ENCODE measurements at places on chromosomes 12 and 14.

- no peak for DNase-seq
These were observed 452.5 kb downstream of the FUT8 start for GRCh38 chr14:65864984-65865383.

DNA sequence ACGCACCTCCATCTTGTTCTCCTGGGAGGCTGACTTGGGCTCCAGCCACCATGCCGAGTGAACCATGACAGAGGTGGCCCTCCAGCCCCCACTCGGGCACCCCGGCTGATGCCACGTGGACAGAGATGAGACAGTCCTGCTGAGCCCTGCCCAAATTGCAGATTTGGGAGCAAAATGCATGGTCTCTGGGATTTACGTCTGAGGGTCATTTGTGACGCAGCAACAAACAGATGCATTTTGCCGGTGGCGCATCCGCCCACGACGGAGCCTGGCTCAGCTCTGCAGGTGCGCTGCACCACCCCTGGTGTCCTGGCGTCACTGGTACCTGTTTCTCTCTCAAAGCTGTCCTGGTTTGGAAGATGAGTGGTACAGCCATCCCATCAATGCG lies 31.1 kb upstream of the INF2 start:
- no peak for DNase-seq

DNA sequence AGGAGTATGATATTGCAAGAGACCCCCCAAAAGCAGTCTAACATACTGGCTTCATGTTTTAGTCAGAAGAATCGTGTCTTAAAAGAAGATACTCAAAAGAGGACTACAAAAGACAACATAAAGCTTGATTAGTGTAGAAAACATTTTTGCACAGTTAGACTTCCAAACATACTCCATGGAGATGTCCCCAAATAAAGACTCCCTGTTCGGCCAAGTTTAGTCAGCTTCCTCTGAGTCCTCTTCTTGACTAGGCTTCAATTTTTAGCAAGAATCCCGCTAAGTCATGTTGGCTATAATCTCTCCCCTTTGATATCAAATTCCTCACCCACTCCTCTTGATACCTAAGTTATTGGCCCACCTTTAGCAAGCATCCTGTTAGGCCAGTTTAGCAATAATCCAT lies 298.0 kb downstream of the RMST start:
- no peak for DNase-seq

GRCh38 chr12:56863789-56864188 lies 70.4 kb downstream of the SDR9C7 start:
- DNase-seq: no peak

GRCh38 chr14:51086044-51086443 lies 8.9 kb downstream of the TRIM9 start:
- no peak for DNase-seq

DNA sequence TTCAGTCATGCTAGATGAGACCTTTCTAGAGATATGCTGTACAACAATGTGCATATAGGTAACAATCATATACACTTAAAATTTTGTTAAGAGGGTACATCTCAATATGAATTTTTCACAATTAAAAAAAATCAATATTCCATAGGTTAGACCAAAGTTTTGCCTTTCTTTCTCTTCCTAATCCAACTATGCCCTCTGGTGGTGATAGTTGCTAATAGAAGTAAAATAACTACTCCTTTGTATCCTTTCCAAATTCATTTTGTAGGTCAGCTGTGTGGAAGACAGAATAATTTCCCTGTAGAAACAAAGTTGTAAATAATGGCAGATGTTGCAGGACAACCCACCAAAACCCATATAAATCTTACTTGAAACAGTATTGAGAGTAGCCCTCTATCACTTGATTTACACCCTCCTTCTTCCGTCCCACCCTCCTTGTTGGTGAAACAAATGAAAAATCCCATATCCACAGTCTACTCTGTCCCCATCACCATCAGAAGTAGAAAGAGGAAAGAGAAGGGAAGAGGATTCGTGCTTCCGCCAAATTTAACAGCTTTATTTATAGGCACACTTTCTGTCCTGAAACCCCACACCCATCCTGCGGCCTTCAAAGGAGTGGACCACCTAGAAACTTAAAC lies 34.2 kb upstream of the KICS2 start:
- peak; percentile 26 for DNase-seq

GRCh38 chr12:67202678-67203012 lies 66.5 kb upstream of the CAND1 start:
- no peak for DNase-seq

DNA sequence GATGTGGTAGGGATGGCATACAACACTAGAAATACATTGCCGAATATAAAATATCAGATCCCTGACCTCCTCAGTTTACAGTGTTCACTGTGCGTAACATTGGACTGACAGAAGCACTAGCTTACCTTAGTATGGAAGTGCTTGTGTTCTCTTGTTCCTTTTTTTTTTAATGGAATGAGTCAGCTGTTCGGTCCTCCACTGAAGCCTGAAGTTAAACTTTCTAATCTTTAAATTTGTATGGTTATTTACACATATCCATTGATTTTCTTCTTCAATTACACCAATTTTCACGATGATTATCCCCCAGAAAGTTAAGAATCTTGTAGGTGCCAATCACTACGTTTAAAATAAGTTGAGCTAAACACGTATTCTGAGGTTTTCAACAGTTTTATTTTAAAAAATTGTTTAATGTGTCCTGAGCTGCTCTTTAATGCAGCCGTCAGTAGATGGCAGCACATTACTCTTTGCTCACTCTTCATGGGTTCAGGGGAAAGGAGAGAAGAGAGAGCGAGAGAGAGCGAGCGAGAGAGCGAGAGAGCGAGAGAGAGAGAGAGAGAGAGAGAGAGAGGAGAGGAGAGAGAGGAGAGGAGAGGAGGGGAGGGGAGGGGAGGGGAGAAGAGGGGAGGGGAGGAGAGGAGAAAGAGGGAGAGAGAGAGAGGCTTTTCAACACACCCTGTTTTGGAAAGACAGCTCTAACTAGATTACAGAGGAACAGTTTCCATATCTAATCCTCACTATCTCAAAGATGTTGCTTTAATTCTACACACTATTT lies 134.7 kb upstream of the SCAF11 start:
- DNase-seq: peak; percentile 80

- DNase-seq: no peak
These were observed 52.6 kb downstream of the SAV1 start for GRCh38 chr14:50615552-50615951.

GRCh38 chr14:58872061-58872460 lies 234.3 kb downstream of the DACT1 start:
- DNase-seq: no peak

GRCh38 chr14:58098507-58098906 lies 53.5 kb downstream of the ARMH4 start:
- DNase-seq: no peak

DNA sequence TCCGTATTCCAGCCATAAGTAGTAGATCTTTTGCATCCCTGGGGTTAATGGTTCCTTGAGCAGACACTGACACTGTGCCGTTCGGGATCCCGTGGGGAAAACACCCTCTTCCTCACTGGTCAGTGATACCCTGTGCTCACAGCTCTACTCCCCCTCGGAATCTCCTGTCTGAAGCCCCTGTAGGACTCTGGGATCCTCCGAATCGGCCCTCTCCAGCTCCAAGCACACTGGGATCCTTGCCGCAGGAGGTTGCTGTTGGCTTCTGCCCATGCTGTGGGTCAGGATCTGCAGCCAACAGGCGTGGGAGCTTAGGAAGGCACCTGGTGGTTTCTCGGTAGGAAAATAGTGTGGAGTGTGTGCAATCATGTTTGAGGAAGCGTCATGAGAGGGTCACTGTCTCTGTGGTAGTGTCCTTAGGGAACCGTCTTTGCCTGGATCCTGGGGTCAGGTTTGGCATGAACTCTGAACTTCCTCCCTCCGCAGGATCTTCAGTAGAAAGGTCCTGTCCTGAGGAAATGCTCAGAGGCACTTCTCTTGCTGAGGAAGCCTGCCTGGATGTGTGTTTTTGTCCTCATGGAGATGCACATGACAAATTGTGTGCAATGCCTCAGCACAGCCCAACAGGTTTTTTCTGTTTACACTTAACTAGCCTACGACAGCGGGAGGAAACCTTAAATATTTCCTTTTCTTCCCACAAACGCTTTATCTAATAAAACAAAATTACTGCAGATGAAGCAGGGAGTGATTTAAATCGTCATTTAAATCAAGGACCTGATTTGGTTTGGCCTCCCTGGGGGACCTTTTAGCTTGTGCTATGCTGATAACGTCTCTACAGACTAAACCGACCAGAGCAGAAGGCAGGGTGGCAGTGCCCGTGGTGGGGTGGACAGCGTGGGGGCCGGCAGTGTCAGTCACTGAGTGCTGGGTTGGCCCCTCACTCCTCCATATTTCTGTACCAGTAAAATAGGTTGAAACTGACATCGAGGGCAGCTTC lies 18.7 kb downstream of the FBXL14 start:
- no peak for DNase-seq

- no peak for DNase-seq
These were observed 58.6 kb downstream of the ZFC3H1 start for GRCh38 chr12:71605039-71605438.

- DNase-seq: no peak
These were observed 77.5 kb upstream of the EEA1 start for GRCh38 chr12:93006471-93007208.

DNA sequence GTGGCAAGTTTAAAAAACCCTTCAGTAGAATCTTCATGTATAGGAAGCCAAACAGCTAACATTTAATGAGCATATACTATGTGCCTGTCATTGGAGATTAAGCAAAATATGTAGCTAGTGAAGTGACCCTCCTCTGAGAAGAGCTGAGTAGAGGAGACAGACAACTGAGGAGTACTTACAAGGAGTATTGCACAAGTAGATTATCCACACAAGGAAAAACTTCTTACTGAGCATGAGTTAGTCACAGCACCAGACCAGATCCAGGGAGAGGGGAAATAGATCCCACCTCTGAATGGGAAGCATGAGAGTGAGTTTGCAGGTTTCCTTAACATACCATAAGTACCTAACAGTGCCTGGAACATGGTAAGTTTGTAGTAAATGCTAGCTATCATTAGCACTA lies 33.0 kb downstream of the FRMD6 start:
- DNase-seq: no peak

DNA sequence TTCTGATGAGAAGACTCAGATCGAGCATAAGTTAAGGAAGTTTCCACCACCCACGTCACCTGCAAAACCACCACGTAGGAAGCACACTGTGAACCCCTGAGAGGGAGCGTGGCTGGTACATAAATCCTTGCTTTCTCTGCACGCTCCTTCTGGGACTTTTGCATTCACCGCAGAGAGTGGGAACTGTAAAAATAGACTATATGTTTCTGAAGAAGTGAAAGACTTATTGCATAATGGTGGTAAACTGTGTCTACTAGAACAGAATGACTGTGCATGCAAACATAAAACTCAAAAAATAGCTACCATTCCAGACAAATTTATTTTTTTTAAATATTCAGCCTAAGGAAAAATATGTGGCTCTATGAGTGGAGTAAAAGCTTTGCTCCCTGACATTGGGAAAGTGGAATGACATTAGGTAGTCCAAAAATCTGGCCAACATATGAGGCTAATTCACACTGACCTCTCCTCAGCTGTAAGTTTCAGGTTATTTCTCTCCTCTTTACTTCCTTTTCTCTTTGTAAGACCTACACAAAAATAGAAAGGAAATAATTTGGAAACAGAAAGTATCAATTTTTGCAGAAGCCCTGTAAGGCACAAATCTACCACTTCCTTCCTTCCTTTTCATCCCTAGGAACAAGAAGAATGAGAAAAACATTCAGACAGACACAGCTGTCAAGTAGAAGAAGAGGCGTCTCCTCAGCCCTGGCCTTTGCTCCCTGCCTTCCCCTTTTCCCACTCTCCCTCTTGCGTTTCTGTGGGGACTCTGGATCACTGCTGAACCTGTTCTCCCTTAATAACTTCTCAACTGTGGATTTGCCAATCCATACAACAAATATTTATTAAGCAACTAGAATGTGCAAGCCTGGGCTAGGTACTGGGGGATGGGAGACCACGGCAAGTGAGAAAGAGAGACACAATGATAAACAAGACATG lies 264.3 kb upstream of the FOXN3 start:
- DNase-seq: peak; percentile 33

DNA sequence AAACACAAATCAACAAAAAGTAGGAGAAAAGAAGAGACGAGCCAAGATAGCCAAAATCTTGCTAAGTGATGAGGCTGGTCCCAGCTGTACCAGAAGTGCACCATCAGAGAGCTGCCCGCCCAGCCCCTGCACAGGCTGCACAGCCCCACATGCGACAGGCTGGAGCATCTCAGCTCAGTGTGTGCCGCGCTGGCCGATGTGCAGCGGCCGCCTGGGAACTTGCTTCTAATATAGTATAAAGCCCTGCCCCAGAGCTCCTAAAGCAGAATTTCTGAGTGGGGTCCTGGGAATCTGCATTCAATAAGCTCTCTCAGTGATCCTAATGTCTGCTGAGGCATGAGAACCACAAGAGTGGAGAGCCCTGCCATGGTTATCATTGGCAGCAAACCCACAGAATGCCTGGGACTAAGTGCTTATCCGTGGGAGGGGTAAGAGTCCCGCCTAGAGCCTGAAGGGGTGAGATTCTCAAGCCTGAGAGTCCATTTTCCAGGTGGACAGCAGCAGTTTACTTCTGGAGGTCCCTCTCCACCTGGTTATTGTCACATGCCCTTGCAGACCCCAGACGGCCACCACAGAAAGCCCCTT lies 171.6 kb downstream of the DPF3 start:
- DNase-seq: no peak

DNA sequence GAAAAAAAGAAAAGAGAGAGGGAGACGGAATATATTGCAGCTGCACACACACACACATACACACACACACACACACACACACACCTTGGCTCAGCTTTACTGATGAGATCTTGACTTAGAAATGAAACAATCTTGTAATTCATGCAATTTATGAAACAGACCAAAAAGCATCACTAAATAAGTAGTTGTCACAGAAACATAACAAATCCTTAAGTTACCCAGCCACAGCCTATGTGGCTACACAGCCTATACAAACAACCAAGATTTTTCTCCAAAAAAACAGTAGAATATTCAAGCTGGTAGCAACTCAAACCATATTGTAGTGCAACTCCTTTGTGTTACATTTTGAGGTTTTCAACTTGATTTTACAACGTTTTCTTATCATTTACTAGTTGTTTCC lies 37.9 kb upstream of the GNG2 start:
- no peak for DNase-seq

All from Jurkat, Clone E6-1 (cell line).